Hematopoietic multipotent progenitor cell treated with erythropoietin and hydrocortisone succinate and interleukin-3 and kit ligand, for 4 days (in vitro differentiated cells): ENCODE measurements at places on chromosomes 13 and 19.

DNA sequence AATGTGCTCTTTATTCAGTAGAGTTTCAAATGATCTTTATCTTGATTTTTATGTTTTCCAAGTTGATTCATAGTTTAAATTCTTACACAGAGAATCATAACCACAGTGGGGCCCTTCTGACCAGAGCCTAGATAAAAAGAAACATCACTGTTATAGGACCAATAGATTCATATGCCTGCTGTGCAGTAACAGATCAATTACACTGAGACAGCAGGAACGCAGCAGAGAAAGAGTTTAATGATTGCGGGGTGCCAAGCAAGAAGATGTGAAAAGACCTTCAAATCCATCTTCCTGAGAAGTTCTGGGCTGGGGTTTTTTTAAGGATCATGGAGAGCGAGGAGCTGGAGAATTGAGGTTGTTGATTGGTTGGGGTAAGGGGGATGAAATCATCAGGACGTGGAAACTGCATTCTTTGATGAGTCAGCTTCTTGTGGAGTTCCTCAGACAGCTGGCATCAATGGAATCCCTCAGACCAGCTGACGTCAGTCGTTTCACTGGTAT, 346.6 kb downstream of the TBC1D4 start:
- DNase-seq = no peak

DNA sequence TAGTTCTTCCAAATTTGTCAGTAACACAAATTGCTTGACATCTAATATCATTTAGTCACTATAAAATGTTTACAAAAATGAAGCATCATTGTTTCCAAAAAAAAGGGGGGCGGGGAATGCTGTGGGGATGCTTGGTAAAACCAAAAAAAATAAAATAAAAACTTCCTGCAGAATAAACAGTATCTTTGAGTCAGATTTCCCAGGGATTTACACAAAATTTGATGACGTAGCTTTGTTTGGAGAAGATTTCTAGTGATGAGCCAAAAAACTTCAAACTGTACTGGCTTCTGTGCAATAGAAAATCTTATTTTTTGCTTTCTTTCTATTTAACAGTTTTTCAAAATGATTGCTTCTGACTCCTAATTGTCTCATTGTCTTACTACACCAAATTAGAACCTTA, 80.0 kb downstream of the MZT1 start:
- no peak for DNase-seq

GRCh38 chr13:76976929-76977328, 15.0 kb upstream of the CLN5 start:
- DNase-seq = no peak

GRCh38 chr13:85808811-85809210, 9.6 kb upstream of the SLITRK6 start:
- peak; percentile 53 for DNase-seq

GRCh38 chr19:7063339-7063738, 4.9 kb upstream of the MBD3L3 start:
- no peak for DNase-seq

GRCh38 chr13:44191504-44192171, 182.0 kb upstream of the SERP2 start:
- DNase-seq = peak; percentile 81

GRCh38 chr13:23506807-23507291, 63.4 kb upstream of the TNFRSF19 start:
- DNase-seq = no peak

DNA sequence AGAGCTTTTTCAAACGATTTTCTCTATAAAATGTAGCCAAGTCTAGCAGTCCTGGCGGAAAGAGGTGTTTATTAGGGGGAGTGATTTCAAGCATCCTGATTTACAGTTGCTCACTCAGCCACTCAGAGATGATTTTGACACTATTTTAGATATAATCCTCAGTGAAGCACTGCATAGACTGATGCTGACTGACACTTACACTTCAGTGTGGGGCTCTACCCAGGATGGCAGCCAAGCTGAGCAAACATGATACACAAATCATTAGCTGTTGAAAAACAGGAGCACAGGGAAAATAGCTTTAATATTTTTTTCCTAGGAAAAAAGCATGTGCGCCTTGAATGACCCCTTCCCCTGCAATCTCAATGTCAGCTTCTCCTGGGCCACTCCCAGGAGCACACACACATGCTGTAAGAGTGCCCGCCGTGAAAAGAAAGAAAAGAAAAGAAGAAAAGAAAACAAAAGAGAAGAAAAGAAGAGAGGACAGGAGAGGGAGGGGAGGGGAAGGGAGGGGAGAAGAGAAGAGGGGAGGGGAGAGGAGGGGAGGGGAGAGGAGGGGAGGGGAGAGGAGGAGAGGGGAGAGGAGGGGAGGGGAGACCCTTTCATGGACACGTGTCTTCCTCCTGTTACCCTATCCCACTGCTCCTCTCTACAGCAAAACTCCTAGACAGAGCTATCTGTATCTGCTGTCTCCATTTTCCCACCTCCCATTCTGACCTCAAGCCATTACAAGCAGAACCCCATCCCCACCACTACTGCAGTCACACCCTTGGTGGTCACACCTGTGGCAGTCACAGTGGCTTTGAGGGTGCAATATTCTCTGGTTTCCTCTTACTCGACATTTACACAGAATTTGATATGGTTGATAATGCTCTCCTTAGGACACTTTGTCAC, 36.4 kb downstream of the RCBTB2 start:
- peak; percentile 45 for DNase-seq

DNA sequence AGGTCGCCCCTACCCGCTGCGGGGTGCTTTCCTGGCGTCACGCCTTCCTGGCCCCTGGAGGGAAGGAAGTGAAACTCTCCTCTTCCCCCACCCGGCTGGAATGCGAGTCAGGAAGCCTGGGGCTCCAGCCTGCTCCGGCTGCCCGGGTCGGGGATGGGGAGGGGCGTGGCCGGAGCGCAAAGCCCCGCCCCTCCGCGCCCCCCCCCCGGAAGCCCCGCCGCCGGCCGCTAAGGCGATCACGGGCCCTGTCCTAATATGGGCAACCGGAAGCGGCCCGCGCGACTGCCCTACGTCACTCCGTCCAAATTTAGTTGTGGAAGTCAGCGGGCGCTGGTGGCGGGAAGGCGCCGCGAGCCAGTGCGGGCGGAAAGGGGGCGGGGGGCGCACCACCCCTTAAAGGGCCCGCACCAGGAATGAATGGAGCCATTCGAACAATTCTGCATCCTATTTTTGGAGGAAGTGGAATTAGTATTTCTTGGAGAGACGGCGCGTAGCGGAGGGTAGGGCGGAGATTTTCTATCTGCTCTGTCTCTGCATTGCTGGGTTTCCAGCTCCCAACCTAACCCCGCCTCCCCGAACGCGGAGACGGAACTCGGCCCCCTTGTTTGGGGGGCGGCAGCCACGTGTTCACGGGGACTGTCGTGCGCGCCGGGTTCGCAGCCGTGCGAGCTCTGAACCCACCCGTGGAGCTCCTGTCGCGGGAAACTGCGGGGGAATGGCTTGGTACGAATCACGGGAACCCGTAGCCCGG, 1.6 kb downstream of the IER2 start:
- peak; percentile 98 for DNase-seq

DNA sequence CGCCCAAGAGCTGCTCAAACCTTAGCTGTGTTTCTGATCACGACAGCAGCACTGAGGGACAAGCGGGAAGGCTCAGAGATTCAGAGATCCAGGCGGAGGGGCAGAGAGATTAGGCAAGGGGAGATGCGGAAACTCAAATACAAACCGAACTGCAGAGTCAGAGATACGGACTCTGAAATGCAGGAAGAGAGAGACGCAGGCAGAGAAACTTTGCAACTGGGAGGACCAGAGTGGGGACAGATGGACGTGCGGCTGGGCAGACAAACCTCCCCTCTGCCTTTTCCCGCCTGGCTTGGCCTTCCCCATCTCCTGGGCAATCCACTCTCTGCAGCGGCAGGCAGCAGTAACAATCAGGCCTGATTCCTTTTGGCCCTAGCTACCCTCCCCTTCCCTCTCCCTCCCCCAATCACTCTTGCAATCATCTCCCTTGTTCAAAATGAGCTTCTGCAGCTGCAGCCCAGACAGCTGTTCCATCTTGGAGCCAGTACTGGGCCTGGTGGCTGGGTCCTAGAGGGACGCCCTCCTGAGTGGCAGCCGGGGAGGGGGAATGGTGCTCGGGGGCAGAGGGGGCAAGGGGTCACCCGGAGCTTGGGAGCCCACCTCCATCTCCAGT, 29.7 kb downstream of the OLFM2 start:
- no peak for DNase-seq

GRCh38 chr19:3608750-3609322, 2.2 kb upstream of the TBXA2R start:
- DNase-seq = peak; percentile 89

DNA sequence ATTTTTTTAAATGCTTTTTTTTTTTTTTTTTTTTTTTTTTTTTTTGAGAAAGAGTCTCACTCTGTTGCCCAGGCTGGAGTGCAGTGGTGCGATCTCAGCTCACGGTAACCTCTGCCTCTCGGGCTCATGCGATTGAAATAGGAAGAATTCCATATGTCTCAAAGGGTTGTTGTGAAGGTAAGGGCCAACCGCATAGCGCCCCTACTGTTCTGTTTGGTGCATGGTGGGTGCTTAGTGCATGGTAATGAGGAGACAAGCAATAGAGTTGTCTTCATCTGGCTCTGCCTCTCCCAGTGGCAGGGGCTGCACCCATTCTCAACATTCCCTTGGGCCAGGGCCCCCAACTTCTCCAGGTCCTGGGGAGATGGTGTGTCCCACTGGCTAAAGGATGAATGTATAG, 68.7 kb downstream of the RASL11A start:
- DNase-seq = peak; percentile 77

DNA sequence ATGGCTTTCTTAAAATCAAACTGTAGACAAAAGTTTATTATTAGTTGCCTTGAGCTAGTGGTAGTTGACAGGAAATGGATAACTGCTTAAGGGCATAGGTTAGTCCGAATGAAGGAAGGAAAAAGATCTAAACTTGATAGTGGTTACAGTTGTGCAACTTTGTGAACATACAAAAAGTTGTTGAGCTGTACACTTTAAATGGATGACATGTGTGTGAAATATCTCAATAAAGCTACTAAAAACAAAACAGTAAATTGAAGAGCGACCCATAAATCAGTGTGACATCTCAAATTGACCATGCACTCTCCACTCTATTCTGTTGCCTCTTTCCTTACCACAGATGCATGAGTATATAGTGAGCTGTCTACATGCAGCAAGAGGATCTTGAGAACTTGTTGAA, 1757.8 kb downstream of the PCDH9 start:
- DNase-seq = peak; percentile 41

- DNase-seq = no peak
Observed at GRCh38 chr13:109207622-109208021, 578.2 kb downstream of the MYO16 start.

GRCh38 chr19:7544626-7545025, 9.1 kb downstream of the PNPLA6 start:
- peak; percentile 96 for DNase-seq

DNA sequence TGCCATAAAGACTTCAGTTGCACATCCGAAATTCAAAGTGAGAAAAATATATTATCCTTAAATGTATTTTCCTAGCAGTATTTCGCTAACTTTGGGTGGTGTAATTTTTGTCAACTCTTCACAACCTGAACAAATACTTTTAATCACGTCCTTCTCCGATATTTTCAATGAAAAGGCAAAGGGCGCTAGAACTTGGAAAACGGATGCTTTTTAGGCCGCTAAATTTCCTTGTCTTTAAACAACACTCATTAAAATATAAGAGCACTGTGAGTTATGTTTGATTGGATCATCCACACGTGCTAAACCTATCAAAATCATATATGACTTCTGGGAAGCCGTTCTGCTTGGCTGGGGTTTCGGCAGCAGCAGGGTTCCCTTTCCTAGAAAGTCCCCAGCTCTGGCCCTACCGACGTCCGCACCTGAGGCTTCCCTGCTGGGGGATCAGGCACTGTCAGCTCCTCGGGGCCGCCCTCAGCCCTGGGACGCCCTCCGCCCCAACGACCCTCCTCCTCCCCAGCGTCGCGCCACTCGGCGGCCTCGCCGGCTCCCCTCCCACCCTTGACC, 462 bp upstream of the MPHOSPH8 start:
- DNase-seq = no peak

- DNase-seq = peak; percentile 80
Observed at GRCh38 chr19:47518139-47518538, 3.3 kb upstream of the NAPA start.

GRCh38 chr13:73820688-73821087, 313.5 kb downstream of the KLF12 start:
- DNase-seq = no peak
